ENCODE measurements at places on chromosomes 16 and 17.

GRCh38 chr16:11980136-11980844 lies 3.8 kb downstream of the SNX29 start:
- no peak for DNase-seq

GRCh38 chr16:58028541-58029070 lies 3.1 kb downstream of the MMP15 start:
- peak; percentile 63 for DNase-seq

GRCh38 chr16:24164416-24164815 lies 91.7 kb upstream of the CACNG3 start:
- DNase-seq = no peak

DNA sequence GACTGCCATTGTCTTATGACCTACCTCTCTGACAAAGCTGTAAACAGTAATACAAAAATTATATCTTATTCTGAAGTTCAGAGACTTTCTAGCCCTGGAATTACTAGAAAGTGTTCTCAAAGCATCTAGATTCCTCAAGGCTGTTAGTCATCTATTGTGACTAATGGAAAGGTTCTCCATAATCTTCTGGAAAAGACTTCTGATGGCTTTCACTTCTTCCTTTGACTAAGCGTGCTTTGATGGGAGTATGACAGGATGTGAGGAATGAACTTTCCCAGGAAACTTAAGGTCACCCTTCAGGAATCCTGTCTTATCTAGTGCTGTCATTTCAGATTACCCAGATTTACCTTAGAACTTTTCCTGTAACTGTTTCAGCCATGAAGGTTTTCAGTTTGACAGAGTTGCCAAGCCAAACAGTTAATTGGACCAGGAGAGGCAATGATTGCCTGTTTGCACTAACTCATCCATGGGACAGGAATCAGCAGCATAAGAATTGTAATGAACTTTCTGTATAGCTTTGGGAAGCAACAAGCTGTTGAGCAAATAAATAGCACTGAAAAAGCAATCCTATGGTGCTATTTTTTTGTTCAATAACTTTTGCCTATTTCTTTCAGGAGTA lies 43.5 kb downstream of the AP2B1 start:
- DNase-seq = no peak

DNA sequence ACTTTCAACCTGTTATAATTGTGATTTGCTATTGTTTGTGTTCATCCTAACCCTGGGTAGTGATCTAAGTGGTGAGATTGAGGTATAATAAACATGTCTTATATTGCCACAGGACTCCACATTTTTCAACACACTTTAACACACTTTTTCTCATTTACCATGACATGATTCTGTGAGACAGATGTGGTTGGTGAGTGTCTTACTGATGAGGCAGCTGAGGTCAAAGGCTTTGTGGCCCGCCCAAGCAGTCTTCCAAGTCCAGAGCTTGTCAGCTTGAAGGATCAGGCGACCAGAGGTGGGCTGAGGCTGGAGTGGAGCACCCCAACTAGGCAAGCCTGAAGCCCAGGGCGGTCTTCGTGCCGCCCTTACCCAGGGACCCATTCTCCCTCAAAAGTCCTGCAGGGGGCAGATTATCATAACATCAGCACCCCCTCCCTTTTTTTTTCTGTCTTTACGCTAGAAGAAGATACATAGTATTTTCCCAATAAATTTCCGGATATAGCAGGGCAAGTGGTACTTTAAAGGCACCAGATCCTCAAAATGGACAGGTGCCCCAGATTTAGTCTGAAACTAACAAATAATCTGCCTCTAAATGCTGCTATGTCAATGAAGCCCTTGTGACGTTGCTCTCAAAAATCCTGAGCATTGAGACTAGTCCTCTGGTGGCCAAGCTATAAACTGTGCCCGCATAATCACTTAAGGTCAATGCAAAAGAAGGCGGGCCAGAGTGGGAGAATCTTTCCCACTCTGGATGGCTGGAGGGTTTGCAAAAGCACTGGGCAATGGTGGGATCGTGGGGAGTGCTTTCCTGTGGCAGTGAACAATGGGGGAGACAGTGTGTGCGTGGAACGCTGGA lies 21.1 kb downstream of the KCTD19 start:
- DNase-seq = no peak

GRCh38 chr17:16281351-16281750 lies 64.3 kb downstream of the PIGL start:
- no peak for DNase-seq

All from ELF-1 (cell line).